ENCODE measurements at places on chromosomes 2 and 18.

DNA sequence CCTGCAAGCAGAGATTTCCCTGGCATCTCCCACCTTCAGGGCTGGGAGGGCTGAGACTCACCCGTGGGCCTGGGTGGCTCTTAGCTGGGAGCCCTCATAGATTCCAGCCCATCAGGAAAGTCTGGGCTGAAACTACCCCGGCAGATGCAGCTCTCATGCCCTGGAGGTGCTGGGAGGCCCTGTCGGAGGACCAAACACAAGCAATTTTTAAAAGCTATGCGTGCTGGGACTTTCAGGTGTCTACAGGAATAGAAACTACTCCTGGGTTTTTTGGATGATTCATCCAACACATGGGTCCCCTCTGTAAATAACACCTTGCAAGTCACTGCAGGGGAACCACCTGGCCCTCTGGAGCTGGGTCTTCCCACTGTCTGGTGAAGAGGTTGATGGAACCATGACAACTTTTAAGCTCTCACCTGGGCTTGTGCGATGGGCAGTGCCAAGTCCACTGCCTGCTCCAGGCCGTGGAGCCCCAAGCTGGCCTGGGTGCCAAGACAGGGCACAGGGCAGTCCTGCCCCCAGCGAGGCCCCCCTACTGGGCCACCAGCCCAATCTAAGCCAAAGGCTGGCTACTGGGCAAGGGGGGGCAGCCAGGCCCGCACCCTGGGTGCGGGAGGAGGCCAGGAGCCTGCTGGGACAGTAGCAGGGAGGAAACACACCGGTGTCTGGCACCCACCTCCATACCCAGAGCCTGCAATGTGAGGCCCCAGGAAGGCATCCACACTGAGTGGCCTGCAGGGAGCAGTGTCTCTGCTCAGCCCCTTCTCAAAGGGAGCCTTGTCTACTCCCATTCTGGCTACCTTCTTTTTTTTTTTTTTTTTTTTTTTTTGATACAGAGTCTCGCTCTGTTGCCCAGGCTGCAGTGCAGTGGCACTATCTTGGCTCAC is 1.1 kb upstream of the GPR55 start:
- DNase-seq: no peak

- no peak for DNase-seq
These were observed 49.3 kb upstream of the GALNT3 start for GRCh38 chr2:165843351-165843750.

DNA sequence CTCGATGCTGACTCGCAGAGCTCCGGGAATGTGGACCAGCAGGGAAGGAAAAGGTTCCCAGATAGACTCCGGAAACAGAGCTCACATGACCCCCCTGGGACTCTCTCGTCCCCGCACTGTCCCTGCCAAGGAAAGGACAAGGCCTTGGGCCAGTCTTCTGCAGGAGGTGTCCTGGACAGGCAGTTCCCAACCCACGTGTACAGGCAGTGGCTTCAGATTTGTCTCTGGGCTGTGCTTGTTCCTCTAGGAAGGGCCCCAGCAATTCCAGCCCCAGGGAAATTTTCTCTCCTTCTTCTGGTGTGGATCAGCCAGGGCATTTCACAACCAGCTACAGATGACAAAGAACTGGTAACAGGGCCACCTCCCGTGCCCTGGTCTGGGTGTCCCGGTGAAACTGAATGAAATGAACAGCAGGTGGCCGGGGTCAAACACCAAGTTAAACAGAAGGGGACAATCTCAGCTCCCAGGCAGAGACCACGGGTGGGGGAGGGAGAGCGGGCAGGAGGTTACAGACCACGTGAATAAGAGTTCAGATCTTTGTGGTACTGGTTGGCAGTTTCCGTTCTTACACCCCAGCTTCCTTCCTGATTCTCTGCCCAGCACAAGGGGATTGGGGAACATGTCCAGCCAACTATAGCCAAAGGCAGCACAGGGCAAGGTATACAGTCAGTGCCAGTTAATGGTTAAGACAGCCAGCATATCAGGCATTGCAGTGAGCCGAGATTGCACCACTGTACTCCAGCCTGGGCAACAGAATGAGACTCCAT is 52.2 kb upstream of the CAB39 start:
- no peak for DNase-seq

DNA sequence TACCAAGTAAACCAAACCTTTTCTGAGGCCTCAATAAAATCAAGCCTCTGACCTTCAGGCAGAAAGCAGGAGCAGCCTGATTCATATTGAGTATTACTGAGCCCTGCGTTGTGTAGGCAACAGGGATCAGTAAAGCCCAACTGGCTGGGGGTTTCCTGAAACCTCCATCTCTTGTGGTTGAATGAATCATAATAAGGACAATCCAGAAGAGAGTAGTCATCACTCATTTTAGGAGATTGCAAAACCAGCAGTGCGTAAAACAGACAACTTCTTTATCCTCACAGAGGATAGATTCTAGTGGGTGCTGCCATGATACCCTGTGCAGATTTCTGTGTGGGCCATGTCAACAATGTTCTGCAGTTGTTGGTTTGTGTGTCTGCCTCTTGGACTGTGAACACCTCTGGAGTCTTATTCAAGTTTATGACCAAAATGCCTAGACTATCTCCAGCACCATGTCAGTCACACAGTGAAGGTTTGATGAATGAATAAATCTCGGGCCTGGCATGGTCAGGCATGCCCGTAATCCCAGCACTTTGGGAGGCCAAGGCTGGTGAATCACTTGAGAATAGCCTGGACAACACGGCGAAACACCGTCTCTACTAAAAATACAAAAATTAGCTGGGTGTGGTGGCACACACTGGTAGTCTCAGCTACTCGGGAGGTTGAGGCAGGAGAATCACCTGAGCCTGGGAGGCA is 51.8 kb upstream of the RAB27B start:
- DNase-seq: peak; percentile 96

- no peak for DNase-seq
These were observed 42.4 kb downstream of the TCF7L1 start for GRCh38 chr2:85175369-85176299.

GRCh38 chr2:105287692-105288091 is 41.8 kb downstream of the TGFBRAP1 start:
- no peak for DNase-seq

- DNase-seq: no peak
These were observed 86.3 kb downstream of the PMAIP1 start for GRCh38 chr18:59986139-59986538.

DNA sequence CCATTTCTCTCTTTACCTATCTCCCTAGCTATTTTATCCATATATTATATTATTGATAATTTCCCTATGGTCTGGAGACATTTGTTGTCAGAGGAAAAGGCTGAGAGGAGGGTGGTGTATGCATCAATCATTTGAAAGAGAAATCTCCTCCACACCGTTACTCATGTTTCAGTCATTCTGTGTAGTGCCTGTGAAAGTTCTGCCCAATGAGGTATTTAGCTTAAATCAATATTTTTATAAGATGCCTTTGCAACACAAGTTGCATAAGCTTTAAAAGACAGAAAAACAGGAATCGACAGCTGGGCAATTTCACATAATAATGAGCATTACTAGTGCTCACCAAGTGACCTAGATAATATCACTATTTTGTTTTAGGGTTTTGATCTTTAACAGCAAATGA is 363.7 kb upstream of the FSIP2 start:
- DNase-seq: no peak

DNA sequence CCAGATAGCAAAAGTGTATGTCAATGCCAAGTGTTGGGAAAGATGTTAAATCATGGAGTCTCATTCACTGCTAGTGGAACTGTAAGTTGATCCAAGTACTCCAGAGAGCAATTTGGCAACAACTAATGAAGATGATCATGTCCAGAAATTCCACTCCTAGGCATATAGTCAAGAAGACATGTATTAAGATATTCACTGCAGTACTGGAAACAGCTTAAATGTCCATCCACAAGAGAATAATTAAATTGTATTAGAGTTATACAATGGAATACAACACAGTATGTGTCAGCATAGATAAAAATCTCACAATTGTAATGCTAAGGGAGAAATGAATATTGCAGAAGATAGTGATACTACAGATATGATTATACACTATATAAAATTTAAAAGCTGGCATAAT is 15.2 kb upstream of the LBH start:
- DNase-seq: peak; percentile 55

DNA sequence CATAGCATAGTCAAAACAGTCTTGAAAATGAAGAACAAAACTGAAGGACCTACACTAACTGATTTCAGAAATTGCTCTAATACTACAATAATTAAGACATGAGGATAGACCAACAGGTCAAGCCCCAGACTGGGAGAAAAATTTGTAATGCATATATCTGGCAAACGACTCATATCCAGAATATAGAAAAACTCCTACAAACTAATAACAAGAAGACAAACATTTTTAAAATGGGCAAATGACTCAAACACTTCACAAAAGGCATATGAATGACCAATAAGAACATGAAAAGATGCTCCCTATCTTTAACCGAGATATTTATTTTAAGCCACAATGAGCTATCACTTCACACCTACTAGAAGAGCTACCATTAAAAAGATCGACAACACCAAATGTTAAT is 14.2 kb downstream of the TGFBRAP1 start:
- no peak for DNase-seq

DNA sequence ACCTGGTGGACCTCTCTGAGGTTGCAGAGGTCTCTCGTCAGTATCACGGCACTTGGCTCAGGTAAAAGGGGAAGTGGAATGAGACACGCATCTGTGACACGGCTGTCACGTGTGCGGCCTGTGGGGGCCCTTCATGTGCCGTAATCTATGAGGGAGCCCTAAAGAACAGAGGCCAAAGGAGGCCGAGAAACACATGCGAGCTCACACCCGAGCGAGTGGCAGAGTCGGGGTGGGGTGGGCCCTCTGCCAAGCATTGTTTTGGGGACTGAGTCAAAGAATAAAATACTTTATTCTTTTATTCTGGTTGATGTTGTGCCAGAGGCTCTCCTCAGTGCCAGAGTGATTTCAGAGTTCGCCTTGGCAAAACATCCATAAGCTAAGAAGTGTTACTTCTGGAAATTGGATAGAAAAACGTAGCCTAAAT is 43.3 kb downstream of the PLB1 start:
- DNase-seq: no peak

GRCh38 chr2:41859615-41860514 is 188.0 kb upstream of the PKDCC start:
- DNase-seq: no peak

DNA sequence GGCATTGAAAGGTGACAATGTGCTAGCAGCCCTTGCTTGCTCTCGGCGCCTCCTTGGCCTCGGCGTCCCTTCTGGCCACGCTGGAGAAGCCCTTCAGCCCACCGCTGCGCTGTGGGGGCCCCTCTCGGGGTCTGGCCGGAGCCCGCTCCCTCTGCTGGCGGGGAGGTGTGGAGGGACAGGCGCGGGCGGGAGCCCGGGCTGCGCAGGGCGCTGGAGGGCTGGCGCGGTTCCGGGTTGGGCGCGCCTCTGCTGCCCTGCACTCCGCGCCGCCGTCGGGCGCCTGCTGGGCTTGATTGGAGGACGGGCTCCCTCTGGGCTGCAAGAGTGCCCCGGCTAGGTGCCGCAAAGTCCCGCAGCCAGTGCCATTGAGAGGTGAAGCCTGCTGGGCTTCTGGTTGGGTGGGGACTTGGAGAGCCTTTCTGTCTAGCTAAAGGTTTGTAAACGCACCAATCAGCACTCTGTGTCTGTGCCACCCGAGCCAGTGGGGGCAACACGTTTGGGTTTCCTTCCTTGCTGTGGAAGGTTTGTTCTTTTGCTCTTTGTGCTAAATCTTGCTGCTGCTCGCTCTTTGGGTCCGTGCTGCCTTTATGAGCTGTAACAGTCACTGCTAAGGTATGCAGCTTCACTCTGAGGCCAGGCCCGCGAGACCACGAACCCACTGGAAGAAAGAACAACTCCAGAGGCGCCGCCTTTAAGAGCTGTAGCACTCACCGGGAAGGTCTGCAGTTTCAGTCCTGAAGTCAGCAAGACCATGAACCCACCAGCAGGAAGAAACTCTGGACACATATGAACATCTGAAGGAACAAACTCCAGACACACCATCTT is 14.8 kb upstream of the IMP4 start:
- DNase-seq: no peak

DNA sequence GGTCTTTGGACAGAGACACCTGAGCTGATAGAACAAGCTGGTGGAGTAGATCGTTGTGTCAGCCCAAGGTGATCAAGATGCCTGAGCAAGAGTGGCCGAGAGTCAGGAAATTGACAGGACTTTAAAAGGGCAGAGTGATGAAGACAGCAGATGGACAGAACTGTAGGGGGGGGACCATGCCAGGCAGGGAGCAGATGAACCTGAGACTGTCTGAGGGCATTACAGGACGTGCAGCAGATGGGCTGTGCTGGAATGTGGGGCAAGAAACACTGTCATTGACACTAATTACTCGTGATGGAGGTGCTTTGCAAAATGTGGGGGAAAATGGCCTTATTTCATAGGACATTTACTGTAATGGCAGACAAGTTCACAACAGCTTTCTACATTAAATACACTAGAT is 225.0 kb downstream of the THSD7B start:
- DNase-seq: no peak

GRCh38 chr2:211281430-211282073 is 725.2 kb downstream of the CPS1 start:
- DNase-seq: no peak

DNA sequence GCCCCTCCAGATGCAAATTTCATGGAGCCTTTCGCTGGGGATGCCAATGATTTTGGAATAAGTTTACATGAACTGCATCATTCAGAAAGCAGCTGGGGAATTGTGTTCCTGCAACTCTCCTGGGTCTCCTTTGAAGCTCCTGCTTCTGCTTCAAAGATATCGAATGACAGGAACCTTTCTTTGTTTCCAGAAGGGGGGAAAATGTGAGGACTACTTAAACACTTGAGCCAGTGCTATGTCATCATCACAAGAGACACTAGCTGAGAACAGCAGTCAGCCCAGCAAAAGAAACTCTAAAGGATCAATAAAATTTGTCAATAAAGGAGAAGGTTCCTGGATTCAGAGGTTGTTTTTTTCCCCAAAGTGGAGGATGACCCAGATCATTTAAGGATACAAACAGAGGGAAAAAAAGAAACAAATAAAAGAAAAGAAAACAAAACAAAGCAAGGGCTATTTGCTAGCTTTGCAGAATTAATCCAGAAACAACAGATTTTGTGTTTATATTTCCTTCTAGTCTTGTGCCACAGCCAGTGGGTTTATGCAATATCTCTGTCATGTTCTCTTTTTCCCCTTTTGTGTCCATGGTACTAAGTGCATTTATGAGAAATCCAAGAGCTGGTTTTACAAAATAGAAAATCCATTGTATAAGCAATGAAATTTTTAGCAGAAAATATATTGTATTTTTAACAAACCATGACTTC is 463.7 kb downstream of the CDH2 start:
- DNase-seq: peak; percentile 1

- DNase-seq: peak; percentile 55
These were observed 17.6 kb upstream of the CD28 start for GRCh38 chr2:203688798-203689197.

GRCh38 chr2:219250049-219250781 is 2.8 kb upstream of the TUBA4B start:
- DNase-seq: no peak

- DNase-seq: no peak
These were observed 1105.8 kb upstream of the NXPH2 start for GRCh38 chr2:139885921-139886498.

GRCh38 chr18:59870623-59871130 is 29.1 kb upstream of the PMAIP1 start:
- DNase-seq: peak; percentile 36

Data from GM04503 (cell line).